Tibial nerve (tissue), 4 donors: ENCODE measurements at places on chromosomes 3 and 15. TPM values are rescaled to one million over a fixed set of nuclear protein-coding genes. Genes with fewer than 3 reads are reported as not detected.

DNA sequence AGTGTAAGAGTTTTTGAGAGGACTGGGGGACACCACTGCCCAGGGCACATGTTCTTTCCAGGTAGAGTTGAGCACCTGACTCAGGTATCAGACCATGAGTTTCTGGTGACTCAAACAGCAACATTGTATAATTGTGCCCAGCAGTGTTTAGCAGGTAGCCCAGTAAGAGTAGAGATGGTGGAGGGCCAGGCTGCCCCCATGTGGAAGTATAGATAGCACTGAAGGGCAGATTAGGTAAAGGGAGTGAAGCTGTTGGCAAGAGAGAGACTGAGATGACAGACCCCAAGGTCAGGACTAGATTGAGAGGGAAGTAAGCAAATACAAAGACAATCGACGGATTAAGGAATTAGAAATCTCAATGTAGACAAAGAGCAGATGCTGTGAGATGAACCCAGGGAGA, 74.6 kb downstream of the TRIM42 start:
- H3K4me3 ChIP-seq: no peak overlapping the region
- DNase-seq: no peak
- no peaks in the 10 kb centered on the region for H3K4me1 ChIP-seq
- no peaks in the 10 kb centered on the region for H3K36me3 ChIP-seq
- H3K27ac ChIP-seq: no peak overlapping the region
- H3K27me3 ChIP-seq: no peaks in the 10 kb centered on the region

- no peak for DNase-seq
- no peak overlapping the region for H3K27ac ChIP-seq
- H3K27me3 ChIP-seq: no peaks in the 10 kb centered on the region
- H3K36me3 ChIP-seq: no peaks in the 10 kb centered on the region
- H3K4me3 ChIP-seq: no peak overlapping the region
Observed at GRCh38 chr3:128714887-128715491, 11.0 kb upstream of the RAB7A start.

DNA sequence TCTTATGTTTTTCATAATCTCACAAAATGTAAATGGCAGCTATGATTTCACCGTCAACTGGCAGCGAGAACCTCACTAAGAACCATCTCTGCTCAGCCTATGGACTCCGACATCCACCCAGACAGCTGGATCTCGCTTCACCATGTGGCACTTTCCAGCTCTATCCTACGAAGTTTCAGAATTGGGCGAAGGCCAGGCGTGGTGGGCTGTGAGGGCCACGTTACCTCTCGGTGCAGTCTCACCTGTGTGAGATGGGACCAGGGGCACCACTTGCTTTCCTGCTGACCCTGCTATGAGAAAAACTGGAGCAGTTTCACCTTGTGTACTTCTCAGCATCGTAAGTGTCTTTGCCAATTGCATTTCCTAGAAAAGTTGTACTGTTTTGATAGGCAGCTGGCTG, 32.3 kb downstream of the CHDH start:
- H3K27ac ChIP-seq: no peak overlapping the region
- no peaks in the 10 kb centered on the region for H3K27me3 ChIP-seq
- H3K4me1 ChIP-seq: no peaks in the 10 kb centered on the region
- no peak overlapping the region for H3K4me3 ChIP-seq
- DNase-seq: no peak

DNA sequence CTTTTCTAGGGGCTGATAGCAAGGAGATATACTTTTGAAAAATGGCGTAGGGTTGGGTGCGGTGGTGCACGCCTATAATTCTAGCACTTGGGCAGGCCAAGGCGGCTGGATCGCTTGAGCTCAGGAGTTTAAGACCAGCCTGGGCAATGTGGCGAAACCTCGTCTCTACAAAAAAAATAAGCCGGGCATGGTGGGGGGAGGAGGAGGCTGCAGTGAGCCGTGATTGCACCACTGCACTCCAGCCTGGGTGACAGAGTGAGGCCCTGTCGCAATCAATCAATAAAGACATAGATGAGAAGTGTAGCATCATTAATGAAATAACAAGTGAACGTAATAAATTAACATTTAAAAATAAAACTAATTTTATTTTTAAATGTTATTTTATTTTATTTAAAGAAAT, 134.6 kb downstream of the SLCO3A1 start:
- H3K27ac ChIP-seq: no peak overlapping the region
- no peak overlapping the region for H3K4me3 ChIP-seq
- no peak for DNase-seq

GRCh38 chr15:84797212-84797611, 19.9 kb upstream of the ALPK3 start:
- H3K27me3 ChIP-seq: no peaks in the 10 kb centered on the region
- no peak overlapping the region for H3K4me3 ChIP-seq
- H3K36me3 ChIP-seq: peaks cover 37% of the 10 kb centered on the region

DNA sequence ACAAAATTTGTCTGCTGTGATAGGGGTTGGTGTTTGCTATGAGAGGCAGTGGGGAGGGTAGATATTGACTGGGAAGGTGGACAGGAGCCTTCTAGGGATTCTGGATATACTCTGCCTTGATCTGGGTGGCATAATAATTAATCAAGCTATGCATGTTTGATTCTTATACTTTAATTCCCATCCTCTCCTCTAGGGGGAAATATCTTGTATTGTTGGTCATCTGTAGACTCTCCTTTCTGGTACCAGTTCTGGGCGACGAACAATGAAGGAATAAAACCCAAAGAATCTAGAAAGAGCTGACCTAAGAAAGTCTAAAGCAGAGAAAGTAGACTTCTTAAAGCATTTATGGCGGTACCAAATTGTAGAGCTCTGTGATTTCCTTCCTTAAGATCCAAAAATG, 198.2 kb upstream of the STRIT1 start:
- no peaks in the 10 kb centered on the region for H3K36me3 ChIP-seq
- H3K27me3 ChIP-seq: no peaks in the 10 kb centered on the region
- no peak overlapping the region for H3K27ac ChIP-seq

GRCh38 chr3:65641045-65641444, 397.7 kb downstream of the MAGI1 start:
- no peaks in the 10 kb centered on the region for H3K36me3 ChIP-seq
- no peak overlapping the region for H3K27ac ChIP-seq
- no peak for DNase-seq

DNA sequence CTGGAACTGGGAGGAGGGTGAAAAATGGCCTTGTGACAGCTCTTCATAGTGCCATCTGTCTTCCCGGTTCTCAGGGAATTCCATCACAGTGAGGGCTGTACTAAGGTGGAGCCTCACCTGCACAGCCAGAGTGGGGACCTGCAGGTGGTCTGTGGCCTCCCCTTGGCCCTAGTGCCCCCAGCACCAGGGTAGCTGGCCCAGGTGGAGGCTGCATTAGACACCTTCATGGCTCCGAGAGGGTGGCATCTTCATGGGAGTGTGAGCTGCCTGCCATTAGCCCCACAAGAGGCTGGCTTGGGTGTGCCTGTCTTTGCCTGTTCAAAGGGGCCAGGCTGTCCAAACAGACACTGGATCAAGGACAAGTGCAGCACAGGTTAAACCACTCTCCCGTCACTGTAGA, 95.5 kb upstream of the PRR23E start:
- H3K4me3 ChIP-seq: no peak overlapping the region
- no peak overlapping the region for H3K27ac ChIP-seq
- H3K36me3 ChIP-seq: no peaks in the 10 kb centered on the region
- H3K27me3 ChIP-seq: no peaks in the 10 kb centered on the region
- no peak for DNase-seq

DNA sequence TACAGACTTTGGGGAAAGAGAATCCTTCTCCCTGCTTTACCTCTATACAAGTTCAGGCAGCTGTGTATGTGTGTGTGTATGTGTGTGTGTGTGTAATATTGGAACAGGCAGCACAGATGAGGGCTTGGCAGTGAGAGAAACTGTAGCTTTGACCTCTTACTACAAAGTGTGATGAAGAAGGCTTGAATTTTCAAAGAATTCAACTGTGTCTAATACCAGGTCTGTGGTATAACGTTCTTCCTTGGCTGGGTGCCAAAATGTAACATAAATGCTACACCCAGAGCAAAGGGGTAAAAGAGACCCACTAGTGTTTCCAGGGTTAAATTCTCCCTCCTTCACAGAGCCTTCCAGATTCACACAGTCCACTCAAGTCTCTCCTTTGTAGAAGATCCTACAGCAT, 51.1 kb downstream of the CHST2 start:
- H3K36me3 ChIP-seq: no peaks in the 10 kb centered on the region
- no peak overlapping the region for H3K4me3 ChIP-seq
- H3K4me1 ChIP-seq: peaks cover 11% of the 10 kb centered on the region
- H3K27me3 ChIP-seq: no peaks in the 10 kb centered on the region
- no peak for DNase-seq

DNA sequence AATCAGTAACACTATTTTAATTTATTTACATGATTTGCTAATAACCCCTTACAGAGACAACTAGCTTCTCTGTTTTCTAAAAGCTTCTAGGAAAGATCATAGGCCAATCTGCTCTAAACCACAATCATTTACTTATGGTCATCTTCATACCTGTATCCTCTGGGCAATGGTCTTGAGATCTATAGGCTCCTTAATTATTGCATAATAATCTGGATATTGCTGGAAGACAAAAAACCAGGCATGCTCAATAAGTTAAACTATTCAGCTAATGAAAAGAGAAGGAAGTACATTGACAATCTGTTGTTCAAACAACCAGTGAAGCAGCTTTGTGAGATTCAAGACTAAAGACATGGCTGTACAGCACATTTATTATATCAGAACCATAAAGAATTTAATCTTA, 34.1 kb downstream of the PBRM1 start:
- no peak overlapping the region for H3K27ac ChIP-seq
- DNase-seq: no peak
- no peaks in the 10 kb centered on the region for H3K36me3 ChIP-seq
- no peaks in the 10 kb centered on the region for H3K4me1 ChIP-seq
- H3K4me3 ChIP-seq: no peak overlapping the region

The GXYLT2 gene
- total RNA-seq: 18.2 TPM

DNA sequence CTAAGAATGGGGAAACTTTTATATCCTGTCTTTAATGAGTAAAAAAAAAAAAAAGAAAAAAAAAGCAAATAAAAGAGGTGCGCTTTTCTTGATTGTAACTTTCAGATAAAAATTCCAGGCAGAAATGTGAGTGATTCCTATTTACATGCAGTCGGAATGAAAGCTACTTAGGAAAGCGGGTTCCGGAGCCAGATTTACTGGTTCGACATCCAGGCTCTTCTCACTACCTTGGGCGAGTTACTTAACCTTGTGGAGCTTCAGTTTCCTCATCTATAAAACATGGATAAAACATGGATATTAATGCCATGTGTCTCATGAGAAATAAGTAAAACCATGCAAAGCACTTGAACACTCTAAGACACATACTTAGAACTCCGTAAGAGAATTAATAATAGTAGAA, 169.2 kb downstream of the TP63 start:
- H3K27me3 ChIP-seq: no peaks in the 10 kb centered on the region
- no peak overlapping the region for H3K27ac ChIP-seq
- no peaks in the 10 kb centered on the region for H3K36me3 ChIP-seq
- DNase-seq: no peak

DNA sequence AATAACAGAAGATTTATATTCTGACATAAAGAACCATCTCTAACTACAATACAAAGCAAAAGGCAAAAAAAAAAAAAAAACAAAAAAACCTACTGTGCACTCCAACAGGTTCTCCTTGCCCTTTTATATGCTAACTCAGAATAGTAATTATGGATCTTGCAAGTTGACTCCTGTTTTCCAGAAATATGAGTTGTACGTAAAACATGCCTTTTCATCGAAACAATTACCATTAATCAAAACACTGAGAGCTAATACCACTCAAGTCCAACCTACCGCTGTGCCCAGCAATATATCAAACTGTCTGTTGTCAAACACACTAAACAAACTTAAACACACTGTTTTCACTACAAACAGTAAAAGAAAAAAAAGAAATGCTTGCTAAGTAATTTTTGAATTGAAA, 389.8 kb downstream of the TBC1D5 start:
- no peaks in the 10 kb centered on the region for H3K4me1 ChIP-seq
- DNase-seq: no peak
- no peak overlapping the region for H3K27ac ChIP-seq
- no peaks in the 10 kb centered on the region for H3K36me3 ChIP-seq
- no peaks in the 10 kb centered on the region for H3K27me3 ChIP-seq

DNA sequence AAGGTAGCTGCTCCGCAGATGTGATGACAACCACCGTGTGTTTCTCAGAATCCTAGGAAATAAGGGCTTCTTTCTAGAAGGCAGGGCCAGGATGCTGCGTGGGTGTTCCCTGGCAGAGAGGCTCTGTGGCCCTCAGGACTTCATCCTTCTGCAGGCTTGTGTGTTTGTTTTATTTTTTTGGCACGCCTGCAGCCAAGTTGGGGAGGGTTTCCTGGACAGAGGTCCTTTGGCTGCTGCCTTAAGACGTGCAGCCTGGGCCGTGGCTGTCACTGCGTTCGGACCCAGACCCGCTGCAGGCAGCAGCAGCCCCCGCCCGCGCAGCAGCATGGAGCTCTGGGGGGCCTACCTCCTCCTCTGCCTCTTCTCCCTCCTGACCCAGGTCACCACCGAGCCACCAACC, at the start of gene CLEC3B:
Gene CLEC3B, plus strand, starts transcription at position 266 of the 400 bp plus-strand sequence. Its CDS starts 60 bp downstream, at position 326.
- DNase-seq: peak; percentile 47
- no peak within 1 kb of the TSS for H3K4me3 ChIP-seq
- H3K27ac ChIP-seq: peak within 1 kb of the TSS; percentile 82
- peaks cover 37% of the 10 kb centered on the region for H3K4me1 ChIP-seq
- no peaks in the 10 kb centered on the region for H3K36me3 ChIP-seq
- H3K27me3 ChIP-seq: no peaks in the 10 kb centered on the region

The CILP gene
- 209 TPM for total RNA-seq

DNA sequence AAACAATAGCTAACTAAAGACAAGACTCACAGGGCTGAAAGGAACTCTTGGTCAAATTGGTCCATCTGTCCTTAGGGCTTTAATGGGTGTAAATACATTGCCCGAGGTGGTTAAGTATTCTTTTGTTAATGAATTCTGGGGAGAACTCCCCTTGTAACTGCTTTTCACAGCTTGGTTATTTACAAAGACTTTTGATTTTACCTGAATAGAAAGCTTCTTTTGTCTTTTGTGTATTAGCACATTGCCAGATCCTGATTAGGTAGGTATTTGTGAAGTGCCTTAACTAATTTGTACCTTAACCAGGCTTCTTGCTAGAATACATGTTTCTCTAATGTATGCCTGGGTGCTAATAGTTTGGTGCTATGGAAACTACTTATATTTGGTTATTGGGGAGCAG, 14.0 kb downstream of the CHD2 start:
- DNase-seq: no peak
- H3K27ac ChIP-seq: peak overlapping the region; percentile 89
- H3K4me3 ChIP-seq: no peak overlapping the region
- peaks cover 75% of the 10 kb centered on the region for H3K4me1 ChIP-seq
- H3K36me3 ChIP-seq: no peaks in the 10 kb centered on the region

DNA sequence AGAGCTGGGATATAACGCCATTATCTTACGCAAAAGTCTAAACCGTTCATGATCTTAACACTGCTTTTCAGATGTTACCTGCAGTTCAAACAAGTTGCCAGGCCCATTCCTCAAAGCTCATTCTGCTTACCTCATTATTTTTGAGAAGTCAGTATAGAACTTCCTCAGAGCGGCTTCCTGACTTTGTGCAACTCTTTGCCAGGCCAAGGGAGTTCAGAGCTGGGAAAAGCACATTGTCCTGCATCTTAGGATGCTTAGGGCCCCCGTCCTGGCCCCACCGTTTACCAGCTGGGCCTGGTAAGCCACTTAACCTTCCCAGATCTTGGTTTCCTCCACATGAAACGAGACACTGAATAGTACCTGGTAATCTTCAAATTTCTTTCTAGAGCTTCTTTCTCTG, 6.8 kb upstream of the C2CD4B start:
- no peak overlapping the region for H3K4me3 ChIP-seq
- no peaks in the 10 kb centered on the region for H3K36me3 ChIP-seq
- DNase-seq: no peak
- H3K27ac ChIP-seq: no peak overlapping the region
- no peaks in the 10 kb centered on the region for H3K4me1 ChIP-seq

- no peaks in the 10 kb centered on the region for H3K27me3 ChIP-seq
- H3K27ac ChIP-seq: no peak overlapping the region
- no peaks in the 10 kb centered on the region for H3K4me1 ChIP-seq
- no peak overlapping the region for H3K4me3 ChIP-seq
- no peaks in the 10 kb centered on the region for H3K36me3 ChIP-seq
Observed at GRCh38 chr15:49313650-49314049, 109.4 kb upstream of the FGF7 start.
